ENCODE measurements at places on chromosomes 2 and 18. TPM values are rescaled to one million over a fixed set of nuclear protein-coding genes. Genes with fewer than 3 reads are reported as not detected.

DNA sequence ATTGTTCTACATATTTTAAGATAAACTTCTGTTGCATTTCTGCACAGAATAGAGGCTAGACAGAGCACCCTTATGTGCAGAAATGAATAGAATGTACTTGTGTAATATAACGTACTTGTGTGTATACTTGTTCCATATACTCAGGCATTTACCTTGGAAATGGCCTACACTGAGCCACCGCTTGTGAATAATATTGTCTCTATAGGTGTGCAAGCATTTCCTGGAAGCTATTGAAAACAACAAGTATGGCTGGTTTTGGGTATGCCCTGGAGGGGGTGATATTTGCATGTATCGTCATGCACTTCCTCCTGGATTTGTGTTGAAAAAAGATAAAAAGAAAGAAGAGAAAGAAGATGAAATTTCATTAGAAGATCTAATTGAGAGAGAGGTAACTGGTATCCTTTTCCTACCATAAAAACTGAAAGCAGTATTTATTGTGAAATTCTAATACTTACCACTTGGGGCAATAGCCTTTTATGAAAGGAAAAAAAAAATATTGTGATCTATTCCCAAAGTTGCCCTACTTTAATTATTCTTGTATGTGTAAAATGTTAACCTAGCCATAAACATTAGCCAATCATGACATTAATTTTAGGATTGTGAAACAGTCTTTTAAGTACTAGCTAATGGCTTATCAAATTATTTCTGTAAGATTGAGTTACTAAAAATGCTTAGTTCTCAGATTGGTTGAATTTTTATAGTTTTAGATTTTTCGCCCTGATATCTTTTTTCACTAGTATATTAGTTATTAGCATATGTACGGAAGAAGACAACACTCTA, 18.0 kb downstream of the ZC3H15 start:
- no peak overlapping the region for H3K4me3 ChIP-seq
- peak; percentile 35 for DNase-seq
- peaks cover 93% of the 10 kb centered on the region for H3K36me3 ChIP-seq
- peaks cover 9% of the 10 kb centered on the region for H3K4me1 ChIP-seq

DNA sequence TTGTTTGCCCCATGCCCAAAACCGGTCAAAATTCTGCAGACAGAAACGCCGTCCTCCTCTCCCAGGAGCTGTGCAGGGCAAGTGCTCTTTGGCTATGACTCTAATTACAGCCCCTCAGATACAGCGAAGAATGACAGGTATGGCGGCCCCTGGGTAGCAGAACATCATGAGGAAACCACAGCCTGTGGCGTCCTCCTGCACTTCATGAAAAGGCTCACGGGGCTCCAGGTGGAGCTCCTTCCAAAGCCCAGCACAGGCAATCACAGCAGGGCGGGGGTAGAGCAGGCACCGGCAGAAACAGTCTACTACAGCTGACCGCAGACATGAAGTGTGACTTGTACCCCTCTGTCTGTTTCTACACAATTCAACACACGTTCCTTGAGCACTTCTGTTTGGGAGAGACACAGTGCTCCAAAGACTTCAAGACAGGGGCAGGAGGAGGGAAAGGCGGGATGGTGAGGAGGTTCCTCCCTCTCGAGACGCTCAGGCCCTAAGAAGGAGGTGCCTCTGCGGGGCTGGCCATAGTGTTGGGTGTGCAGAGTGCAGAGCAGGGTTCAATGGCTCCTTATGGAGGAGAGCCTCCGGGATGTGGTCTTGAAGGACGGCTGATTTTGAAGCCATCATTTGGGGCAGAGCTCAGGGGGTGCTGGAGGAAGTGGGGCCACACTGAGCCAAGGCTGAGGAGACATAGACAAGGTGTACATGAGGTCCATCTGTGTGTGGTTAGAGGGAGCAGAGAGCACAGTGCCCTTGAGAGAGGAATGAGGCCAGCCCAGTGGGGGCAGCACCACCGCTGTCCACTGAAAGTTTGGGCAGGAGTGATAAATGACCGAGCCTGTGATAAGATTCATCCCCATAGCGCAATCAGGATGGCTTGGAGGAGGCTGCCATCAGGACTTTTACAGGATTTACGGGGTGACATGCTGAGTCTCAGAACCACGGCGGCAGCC, 468.3 kb downstream of the EIPR1 start:
- no peaks in the 10 kb centered on the region for H3K27me3 ChIP-seq
- no peak overlapping the region for H3K27ac ChIP-seq
- no peaks in the 10 kb centered on the region for H3K36me3 ChIP-seq
- H3K4me1 ChIP-seq = no peaks in the 10 kb centered on the region
- H3K4me3 ChIP-seq = no peak overlapping the region
- no peak for DNase-seq

Gene RBM44
- 0.23 TPM for total RNA-seq

DNA sequence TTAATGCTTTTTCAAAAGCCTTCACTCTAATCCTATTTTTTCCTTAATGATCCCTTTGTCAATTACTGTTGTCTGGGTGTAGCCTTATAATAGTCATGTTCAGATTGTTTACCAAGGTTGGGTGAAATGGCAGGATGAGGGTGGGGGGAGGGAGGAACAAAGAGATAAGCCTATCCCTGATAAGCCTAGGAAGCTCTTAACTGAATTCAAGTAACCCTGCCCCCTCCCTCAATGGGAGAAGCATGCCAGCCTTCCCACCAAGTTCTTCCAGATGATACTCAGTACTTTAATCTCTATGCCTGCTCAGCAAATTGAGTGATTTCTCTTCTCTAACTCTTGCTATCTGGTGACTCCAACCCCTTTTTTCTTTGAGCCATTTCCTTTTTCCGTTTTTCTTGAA, 180.3 kb upstream of the ETAA1 start:
- no peak overlapping the region for H3K27ac ChIP-seq
- H3K4me3 ChIP-seq = no peak overlapping the region
- no peaks in the 10 kb centered on the region for H3K27me3 ChIP-seq
- no peak for DNase-seq
- H3K36me3 ChIP-seq = no peaks in the 10 kb centered on the region

GRCh38 chr18:63138436-63139340, 180.9 kb downstream of the BCL2 start:
- no peaks in the 10 kb centered on the region for H3K4me1 ChIP-seq
- H3K27me3 ChIP-seq = peaks cover 22% of the 10 kb centered on the region
- no peak overlapping the region for H3K4me3 ChIP-seq
- no peaks in the 10 kb centered on the region for H3K36me3 ChIP-seq

Gene PSMA8
- total RNA-seq = not detected

Gene ACMSD
- total RNA-seq = not detected
